ENCODE measurements at places on chromosomes 12 and 14.

GRCh38 chr12:111363578-111363977 is 5.3 kb downstream of the PHETA1 start:
- DNase-seq, result no peak

DNA sequence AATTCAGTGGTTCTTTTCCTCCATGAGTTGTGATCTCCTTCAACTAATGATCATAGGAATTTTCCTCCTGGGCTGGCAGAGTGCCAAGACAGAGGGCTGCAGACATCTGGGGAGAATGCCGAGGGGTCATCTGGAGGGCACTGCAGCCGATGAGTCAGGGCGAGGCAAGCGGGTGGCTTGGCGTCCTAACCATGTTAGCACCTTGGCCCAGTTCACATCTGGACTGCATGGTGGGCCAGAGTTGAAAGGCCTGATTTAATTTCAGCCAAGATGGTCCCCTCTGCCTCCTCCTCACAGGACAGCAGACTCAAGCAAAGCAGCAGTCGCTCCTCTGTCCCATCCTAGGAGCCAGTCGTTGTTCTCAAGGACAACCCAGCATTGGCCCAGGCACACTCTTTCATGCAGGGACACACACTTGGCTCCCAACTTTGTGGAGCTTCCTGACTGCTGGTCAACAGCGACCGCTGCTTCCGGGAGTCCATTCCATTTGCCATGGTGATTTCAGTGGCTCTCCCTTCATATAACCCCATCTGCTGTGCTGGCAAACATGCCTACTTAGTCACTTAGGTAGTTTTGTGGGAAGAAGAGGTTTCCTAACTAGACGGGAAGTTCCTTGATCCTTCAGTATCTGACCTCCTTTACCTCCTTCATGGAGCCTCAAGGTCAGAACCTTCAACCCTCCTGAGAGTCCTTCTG is 161.8 kb downstream of the TTC8 start:
- no peak for DNase-seq

DNA sequence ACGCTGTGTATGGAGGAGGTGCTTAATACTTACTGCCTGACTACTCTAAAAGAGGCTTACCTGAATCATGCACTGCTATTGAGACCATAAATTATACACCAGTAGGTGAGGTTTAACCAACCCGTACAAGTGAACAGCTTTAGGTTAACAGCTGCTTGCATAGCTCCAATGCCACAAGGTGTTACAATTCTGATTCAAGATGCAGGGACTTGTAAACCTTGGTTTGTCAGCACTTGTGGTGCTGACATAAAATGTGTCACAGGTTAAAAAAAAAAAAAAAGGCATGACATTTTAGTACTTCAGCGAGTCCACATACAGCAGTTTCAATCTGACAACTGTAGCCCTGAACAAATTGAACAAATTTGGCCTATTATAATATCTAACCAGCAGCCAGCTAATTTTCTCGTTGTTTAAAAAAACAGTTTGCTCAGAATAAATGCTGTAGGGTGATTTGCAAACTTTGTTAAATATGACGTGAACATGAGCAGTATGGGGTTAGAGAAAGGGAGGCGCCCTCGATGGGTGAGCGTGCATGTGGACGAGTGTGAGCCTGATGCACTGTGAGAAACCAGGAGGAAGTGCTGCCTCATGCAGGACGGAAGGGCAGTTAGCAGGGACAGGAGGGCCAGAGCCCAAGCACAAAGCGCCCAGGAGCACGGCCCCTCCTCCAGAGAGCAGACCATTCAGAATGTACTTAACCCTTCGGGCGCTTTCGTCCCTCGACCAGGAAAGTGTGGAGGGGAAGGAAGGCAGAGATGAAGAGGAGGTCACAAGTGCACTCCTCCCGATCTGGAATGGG is 44.7 kb downstream of the TCHP start:
- DNase-seq, result no peak

GRCh38 chr14:70810621-70811020 is 1.3 kb upstream of the MAP3K9 start:
- DNase-seq, result no peak

DNA sequence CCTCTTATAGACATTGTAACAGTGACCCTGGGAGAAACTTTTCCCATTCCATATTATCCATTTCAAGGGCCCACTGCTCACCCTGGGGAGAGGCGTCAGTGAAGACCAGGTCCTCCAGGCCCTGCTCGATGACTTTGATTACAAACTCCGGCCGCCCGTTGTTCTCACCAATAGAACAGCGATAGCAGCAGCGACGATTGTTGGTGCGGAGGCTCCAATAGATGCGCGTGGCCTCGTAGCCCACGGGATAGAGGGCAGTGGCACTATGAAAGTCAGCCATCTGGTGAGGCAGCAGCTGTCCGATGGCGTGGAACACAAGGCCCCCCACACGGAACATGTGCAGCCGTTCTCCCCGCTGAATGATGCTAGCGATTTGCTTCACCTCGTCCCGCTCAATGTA is 7.5 kb upstream of the PRKAG1 start:
- no peak for DNase-seq

All from right lobe of liver (tissue), 6 donors.